Memory B cell (primary cell): ENCODE measurements at places on chromosomes 12 and 14.

GRCh38 chr12:94941440-94941862, 62.0 kb downstream of the NDUFA12 start:
- DNase-seq: no peak

- no peak for DNase-seq
These were observed 630.3 kb downstream of the RPS29 start for GRCh38 chr14:48955857-48956256.

GRCh38 chr12:115895247-115895646, 382.2 kb downstream of the MED13L start:
- DNase-seq: no peak

GRCh38 chr12:30945443-30946164, 19.1 kb downstream of the TSPAN11 start:
- DNase-seq: no peak

- no peak for DNase-seq
These were observed 2.7 kb upstream of the ADIPOR2 start for GRCh38 chr12:1688086-1688710.

DNA sequence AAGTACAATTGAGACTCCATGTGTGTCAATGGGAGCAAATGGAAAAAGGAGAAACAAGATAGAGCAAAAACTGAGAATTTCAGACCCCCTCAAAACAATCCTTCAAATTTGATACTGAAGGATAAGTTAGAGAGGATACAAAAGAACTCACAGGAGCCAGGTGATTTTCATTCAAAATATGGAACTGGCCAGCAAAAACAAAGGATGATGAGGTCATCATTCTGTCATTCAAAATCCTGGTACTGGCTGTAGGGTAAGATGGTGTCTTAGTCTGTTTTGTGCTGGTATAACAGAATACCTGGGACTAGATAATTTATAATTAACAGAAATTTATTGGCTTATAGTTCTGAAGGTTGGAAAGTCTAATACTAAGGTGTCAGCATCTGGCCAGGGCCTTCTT, 80.6 kb downstream of the LMNTD1 start:
- no peak for DNase-seq

DNA sequence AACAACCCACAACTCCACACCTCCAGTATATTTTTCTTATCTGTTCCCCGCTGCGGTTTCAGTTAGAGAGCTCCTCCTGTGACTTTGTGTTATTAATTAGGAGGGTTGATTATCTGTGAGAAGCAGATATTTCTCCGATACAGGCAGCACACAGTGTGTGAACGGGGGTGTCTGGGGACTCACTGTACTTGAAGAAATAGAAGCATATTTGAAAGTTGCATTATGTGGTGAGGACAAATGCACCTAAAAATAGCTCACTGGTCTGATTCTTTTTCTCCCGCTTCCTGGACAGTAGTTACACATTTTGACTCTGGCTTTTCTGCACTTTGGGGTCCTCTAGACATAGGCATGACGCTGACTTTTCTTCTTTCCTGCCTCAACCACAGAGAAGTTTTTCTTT, 277.7 kb downstream of the VRK1 start:
- DNase-seq: no peak

DNA sequence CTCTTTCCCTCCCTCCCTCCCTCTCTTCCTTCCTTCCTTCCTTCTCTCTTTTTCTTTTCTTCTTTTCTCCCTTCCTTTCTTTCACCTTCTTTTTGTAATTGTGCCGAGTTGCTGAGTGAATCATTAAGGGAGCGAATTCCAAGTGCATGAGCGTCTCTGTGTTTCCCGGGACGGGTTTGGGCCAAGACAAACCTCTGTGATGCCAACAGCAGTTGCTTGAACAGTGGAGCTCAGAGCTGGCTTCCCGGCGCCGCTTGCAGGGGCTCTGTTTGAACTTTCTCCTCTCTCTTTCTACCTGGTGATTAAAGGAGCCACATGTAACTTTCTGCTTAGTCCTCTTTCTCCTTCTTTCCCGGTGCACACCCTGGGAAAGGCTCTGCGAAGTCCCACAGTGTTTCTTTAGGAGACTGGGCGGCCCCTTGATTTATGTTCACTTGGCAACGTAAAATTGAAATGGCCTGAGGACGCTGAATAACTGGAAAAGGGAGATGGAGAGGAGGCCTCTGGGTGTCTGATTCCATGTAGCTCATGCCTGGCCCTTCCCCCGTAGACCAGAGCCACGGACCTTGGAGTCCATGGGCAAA, 33.7 kb upstream of the MAP1LC3B2 start:
- no peak for DNase-seq

DNA sequence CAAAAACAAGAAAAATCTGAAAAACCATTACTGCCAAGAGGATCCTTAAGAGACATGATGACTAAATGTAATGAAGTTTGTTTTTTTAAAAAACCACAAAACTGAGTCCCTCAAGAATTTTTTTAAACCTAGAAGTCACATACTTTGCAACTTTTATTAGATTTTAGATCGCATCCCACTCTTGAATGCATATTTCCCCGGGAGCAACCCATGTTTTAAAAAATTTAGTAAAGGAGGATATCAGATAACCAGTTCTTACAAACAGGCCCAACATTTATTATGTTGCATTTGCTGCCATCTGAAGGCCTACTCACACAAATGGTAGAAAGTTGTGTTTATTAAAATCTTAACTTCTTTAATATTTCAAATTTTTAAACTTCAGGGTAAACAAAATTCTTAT, 44.3 kb upstream of the CCT2 start:
- no peak for DNase-seq

DNA sequence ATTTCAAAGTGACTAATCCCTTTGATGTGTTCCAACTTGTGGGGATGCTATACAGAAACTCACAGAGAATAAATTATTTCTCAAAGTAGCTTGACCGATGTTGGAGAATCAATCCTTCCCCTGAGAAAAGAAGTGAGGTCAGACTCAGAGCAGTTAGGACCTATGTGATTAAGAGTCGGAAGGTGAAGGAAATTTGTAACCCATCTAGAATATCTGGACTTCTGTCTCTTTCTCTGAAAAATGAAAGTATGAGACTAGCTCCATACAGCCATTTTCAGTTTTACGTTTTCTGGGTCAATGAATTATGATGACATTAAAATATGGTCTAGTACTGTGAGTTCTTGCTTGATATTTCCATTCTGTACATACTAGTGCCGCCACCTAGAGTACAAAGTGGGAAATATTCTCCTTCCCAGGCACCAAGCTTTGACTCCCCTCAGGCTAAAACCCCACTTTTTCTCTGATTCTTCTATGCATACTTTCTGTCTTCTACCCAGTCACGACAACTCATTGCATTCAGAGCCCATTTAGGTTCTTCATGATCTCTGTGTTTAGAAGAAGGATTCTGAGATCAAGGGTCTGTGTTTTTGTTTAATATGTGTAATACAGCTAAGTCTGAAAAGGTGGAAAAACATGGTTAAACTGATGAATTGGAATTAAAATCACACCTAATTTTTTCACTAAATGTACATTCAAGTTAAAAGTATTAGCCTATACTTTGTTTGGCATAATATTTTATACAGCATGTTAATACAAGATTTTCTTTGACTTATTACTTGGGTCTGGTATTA, 6.9 kb upstream of the NTS start:
- DNase-seq: no peak

DNA sequence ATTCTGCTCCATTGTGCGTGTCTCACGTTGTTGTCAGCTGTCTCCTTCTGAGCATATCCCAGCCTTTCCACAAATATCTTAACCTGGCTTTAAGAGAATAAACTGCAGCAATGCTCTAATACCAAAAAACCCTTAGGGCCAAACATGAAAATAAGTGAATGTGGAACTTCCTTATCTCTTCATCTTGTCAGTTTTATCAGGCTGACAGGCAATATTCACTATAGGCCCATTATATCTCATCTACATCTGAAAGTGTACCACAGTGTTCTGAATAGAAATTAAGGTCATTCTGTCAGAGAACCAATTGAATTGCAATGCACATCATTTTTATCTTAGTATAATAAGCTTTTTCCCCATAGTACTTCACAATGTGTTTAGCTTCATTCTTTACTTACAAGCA, 933.1 kb upstream of the FBXO33 start:
- DNase-seq: no peak

DNA sequence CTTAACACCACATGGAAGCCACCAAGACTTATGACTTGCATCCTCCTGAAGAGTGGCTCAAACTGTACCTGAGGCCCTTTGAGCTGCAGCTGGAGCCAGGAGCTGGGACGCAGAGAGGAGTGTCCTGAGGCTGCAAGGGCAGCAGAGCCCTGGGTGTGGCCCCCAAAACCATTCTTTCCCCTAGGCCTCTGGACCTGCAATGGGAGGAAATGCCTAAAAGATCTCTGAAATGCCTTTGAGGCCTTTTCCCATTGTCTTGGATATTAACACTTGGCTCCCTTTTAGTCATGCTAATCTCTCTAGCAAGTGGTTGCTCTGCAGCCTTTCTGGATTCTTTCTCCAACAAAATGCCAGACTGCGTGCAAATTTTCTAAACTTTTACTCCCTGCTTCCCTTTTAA, 156.1 kb downstream of the SLC38A4 start:
- no peak for DNase-seq

DNA sequence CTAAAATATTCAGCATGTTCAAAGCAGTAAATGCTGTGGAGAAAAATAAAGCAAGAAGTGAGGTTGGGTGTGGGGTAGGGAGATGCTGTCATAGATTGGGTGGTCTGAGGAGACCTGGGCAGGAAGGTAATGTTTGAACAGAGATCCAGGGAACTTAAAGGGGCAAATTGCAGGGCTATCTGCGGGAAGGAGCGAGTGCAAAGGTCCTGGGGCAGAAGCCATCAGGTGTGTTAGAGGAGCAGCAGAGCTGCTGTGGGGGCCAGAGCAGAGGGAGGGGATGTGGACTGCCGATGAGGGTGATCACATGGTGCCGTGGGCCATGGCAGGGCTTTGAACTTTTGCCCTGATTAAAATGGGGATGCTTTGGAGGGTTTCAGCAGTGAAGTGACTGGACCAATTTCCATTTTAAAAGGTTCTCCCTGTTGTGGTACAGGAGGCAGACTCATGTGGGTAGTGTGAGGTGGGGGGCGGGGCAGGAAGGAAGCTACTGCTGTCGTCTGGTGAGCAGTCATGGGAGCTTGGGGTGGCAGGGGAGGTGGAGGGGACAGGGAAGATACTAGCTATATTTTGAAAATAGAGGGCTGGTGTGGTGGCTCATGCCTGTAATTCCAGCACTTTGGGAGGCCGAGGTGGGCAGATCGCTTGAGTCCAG, 145.0 kb downstream of the AACS start:
- DNase-seq: no peak

DNA sequence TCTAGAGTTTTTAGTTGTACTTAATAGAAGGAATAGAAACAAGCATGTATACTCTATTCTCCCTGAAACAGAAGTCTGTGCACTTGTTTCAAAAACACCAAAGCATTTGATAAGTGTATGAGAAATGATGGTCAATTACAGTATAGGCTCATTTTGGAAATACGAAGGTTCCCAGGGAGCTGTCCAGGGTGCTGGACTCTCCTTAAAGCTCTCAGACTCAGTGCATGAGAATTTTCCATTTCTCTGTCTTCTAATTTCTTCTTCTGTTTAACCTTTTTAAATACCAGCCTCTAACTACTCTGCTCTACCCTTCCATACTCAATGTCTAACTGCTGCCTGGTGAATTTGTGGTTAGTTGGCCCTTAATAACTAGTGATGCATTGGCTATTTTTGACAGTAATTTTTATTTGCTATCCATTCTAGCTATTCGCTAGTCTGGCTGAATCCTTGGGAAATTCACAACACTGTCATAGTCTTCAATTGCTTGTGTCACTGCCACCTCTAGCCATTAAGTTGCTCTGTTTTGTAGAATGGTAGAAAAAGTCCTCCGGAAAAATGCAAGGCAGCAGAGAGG, 229.2 kb downstream of the NRXN3 start:
- DNase-seq: no peak

- DNase-seq: no peak
These were observed 60.4 kb downstream of the KITLG start for GRCh38 chr12:88519802-88520435.

GRCh38 chr12:30823764-30824163, 69.0 kb upstream of the CAPRIN2 start:
- DNase-seq: no peak

GRCh38 chr12:6192604-6193380, 7.4 kb upstream of the CD9 start:
- DNase-seq: no peak

DNA sequence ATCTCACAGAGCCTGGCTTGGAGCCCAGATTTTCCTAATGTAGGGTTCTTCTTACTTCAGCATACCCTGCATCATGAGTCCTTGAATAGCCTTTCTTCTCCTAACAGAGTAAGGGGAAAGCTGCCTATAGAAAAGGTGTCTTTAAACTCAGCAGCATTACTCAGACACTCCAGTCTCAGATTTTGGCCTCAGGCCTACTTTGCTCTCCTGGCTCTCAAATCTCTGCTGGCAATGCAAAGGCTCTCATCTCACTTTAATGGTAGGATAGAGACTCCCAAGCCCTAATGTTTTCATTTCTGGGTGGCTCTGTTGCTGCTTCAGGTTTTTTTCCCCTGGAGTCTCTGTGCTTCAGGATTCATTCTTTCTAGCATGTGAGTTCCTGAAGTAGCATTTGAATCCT, 9.1 kb upstream of the NKX2-8 start:
- DNase-seq: no peak

DNA sequence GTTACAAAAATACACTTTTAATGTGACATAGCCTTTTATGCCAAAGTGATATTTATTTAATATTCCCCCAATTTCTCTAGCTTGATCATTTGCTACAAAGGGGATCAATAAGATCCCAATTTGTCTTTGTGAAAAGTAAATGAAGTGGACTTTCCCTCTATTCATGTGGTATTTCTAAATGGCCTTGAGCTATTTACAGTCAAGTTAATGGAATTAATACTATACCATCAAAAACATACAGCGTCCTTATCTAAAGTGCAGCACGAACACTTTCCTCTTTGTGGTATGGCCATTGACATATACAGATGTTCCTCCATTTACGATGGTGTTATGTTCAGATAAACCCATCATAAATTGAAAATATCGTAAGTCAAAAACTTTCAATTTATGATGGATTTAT, 23.2 kb downstream of the CFL2 start:
- no peak for DNase-seq

- DNase-seq: no peak
These were observed 24.6 kb downstream of the PLEKHG3 start for GRCh38 chr14:64728856-64729255.

DNA sequence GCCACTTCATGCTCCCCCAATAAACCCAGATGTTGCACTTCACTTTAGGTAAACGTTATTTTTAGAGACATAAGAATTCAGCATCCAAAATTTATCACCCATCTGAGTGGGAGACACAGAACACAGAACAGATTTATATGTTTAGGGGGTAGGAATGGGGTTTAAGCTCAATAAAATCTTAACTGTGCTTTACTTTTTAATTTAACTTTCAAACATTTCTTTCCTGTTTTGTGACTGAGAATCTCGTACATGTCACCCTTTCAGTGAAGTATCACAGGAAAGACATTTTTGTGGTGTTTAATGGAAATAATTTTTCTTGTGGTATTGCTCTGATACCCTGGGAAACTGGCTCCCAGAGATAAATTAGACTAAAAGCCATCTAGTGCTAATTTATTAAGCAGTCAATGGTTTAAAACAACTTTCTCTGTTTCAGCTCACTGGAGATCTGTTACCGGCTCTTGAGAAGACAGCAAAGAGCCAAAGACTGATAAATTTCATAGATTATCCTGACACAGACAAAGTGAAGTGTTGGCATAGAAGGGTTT, 148.0 kb upstream of the BMP4 start:
- DNase-seq: no peak

- no peak for DNase-seq
These were observed 29.3 kb downstream of the YLPM1 start for GRCh38 chr14:74792249-74793039.
